ENCODE measurements at places on chromosomes 3 and 15.

DNA sequence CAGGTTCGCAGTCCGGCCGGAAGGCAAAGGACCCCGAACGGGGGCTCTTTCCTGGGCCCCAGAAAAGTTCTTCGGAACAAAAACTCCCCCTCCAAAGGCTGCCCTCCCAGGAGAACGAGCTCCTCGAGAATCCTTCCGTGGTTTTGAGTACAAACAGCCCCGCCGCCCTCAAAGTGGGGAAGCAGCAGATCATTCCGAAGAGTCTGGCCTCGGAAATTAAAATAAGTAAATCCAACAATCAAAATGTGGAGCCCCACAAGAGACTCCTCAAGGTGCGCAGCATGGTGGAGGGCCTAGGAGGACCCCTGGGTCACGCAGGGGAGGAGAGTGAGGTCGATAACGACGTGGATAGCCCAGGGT is 1.3 kb downstream of the ARHGEF26 start:
- no peak for DNase-seq

- DNase-seq = no peak
These were observed 72.3 kb upstream of the PDZRN3 start for GRCh38 chr3:73697020-73697419.

DNA sequence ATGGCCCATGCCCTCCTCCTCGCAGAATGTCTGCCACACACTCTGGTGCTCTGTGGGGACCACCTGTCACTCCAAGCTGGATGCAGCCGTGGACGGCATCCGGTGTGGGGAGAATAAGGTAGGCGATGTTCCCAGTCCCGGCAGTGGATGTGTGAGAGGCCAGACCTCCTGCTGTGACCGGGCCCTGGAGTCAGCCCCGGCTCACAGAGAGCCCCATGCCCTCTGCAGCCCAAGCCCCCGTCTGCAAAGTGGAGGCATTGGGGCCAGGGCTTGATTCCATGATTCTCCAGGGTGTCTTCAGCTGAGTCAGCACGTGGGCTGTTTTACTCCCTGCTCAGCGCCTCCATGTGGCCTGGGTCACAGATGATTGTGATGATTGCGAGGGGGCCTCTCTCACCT is 32.2 kb downstream of the GOLGA6L10 start:
- no peak for DNase-seq

GRCh38 chr15:75720787-75721479 is 8.3 kb upstream of the CSPG4 start:
- DNase-seq = no peak

DNA sequence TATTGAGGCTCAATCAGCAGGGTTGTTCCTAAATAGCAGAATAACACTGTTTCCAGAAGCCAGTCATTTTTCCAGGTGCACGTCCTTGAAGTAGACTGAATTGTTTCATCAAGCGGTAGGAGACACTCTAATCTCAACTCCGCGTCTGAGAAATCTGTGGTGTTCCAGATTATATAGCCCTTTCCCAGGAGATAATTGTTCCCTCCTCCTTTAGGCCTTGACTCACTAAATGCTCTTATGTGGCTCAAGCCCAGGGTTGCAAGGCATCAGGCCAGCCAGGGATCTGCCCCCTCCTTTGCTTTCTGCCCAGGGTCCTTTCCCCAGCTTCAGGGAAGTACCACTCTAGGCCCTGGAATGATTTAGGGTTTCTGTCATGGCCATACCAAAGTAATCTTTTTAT is 5.7 kb upstream of the HLTF start:
- no peak for DNase-seq

GRCh38 chr3:156404217-156404616 is 150.7 kb downstream of the SSR3 start:
- DNase-seq = no peak

- DNase-seq = no peak
These were observed 774 bp upstream of the CNOT10 start for GRCh38 chr3:32684029-32684799.

DNA sequence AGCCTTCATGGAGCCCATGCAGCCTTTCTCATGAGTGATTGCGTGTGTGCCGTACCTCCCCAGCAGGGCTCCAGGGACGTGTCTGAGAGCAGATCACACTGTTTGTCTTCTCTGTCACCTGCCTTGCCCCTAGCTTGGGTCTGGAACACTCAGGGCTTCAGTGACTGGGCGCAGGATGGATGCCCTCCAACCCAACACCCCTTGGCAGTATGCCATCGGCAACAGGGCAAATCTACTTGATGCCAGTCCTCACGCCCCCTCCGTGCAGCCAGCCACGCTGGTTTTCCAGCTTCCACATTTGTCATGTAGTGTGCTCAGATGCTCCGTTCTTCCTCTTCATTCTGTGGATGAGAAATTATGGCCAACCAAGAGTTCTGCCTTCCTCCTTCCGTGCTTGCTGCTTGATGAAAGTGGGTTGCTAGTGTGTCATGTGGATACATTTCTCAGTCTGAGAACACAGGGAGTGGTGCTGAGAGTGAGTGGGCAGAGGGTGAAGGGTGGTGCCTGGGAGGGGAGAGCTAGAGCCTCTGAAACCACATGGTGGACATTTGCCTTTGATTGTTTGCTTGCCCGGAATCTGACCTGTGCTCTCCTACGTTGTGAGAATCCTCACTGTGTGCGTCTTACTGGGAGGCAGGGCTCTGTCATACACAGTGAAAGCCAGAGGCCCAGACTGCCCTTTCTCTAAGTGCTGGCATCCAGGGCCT is 97.2 kb downstream of the FAM43A start:
- no peak for DNase-seq

DNA sequence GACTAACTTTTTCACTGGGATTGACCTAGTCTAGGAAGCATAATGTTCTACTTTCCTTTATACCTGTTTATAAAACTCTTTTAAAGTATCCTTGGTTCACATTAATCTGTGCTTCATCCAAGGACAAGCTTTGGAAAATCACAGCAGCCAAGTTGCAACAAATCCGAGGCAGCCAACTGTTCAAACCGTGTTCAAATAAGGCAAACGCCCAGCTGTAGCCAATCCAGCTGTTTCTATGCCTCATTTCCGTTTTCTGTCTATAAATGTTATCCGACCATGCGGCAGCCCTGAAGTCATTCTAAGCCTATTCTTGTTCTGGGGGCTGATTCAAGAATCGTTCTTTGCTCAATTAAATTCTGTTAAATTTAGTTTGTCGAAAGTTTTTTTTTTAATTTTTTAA is 78.3 kb downstream of the FMN1 start:
- DNase-seq = no peak

Measured in activated CD4-positive, alpha-beta T cell treated with anti-CD3 and anti-CD28 coated beads for 4 hours (primary cell).